ENCODE measurements at places on chromosomes 7 and 10.

DNA sequence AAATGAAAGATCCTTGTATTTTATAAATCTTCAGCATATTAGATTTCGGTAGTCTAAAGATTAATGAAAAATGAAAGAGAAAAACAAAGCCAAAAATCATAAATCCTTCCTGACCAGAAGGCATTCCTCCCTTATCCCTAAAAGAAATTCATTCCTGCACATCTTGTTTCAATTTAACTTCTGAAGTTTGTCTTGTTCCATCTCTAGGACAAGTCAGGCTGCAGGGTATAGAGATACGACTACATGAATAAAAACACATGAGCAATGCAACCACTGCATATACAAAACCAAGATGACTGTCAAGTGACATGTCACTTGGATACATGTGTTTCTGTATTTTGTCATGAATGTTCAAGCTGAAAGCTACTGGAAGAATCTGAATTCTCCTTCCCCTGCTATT, 214.9 kb downstream of the JAZF1 start:
- DNase-seq: no peak

GRCh38 chr7:102983602-102984001, 70.8 kb downstream of the LRRC17 start:
- no peak for DNase-seq

DNA sequence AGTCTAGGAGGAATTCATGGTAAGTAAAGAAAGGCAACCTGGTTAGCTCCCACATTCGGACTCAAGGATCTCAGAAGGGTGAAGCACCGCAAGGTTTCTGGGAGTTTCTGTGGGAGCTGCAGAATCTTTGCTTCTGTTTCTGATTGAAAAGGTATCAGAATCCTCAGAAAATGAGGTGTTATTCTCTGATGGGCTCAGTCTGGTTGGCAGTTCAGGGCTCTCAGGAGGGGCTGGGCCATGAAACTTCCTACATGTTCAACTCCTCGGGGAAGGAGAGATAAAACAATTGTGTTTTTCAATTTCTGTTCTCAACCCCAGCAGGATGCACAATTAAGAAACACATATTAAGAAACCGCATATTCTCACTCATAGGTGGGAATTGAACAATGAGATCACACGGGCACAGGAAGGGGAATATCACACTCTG, 9.1 kb downstream of the OR2A7 start:
- no peak for DNase-seq

DNA sequence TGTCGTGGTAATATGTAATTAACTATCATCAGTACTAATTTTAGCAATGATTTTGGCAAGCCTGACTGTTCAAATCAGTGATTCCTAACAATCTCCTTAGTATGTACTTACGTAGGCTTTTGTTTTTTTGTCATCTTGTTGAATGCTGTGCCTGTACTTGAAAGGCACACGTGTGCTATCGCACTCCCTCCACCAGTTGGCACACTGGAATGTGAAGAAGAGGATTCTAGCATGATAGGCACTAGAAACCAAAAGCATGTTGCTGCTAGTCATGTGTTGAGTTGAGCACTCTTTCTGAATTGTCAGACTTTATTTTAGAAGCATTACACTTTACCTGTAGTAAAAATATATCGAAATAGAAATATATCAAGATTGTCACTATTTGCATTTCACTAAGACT, 59.1 kb downstream of the TASOR2 start:
- no peak for DNase-seq

- DNase-seq: no peak
Measured at GRCh38 chr10:107442035-107442505, 277.6 kb upstream of the SORCS1 start.

DNA sequence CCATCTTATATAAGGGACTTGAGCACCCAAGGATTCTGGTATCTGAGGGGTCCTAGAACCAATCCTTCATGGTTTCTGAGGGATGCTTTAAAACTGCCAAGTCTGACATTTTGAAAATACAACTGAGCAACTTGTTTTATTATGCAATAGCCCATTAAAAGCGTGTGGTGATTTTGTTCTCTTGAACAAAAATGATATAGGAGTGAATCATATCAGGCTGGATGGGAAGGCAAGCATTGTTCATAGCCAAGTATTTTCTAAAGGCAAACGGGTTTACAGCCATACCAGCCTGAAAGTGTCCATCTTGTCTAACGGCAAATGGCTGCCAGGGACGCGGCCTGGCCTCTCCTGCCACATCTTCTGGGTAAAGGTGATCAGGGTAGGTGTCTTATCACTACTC, 23.4 kb downstream of the RPP38 start:
- DNase-seq: no peak

DNA sequence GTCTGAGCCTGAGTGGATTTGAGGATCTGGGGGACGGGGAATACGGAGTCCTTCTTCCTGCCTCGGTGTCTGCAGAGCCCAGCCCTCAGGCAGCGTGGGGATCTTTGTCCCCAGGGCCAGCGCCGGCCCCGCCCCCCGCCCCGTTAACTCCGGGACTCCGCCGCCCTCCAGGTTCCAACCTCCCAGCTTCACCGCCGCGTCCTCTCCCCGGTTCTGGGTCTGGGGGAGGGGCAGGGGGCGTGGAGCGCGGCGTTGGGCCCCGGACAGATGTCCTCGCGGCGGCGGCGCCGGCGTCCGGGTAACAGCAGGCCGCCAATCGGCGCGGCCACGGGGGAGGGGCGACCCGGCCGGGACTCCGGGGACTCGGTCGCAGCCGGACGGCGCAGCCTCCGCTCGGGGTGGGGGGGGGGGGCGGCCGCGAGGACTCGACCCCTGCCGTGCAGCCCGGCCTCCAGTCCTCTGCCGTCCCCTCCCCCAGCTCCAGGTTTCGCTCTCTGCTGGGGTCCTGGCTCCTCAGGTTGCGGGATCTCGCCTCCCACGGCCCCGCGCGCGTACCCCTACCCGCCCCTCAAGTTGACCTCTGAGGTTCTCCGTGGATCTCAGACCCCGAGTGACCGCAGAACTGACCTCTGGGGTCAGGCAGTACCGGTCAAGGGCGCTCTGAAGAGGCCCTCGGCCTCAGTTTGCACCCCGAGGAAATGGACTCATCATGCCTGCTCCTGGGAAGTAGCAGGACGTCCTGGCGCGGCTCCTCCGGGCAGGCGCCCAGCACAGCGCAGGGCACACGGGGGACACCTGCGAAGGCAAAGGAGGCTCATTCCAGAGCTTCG, 2.3 kb upstream of the ELFN1 start:
- DNase-seq: no peak

GRCh38 chr7:91720260-91720937, 160.1 kb downstream of the MTERF1 start:
- no peak for DNase-seq

- DNase-seq: no peak
Measured at GRCh38 chr7:23713285-23714149, 3.5 kb downstream of the STK31 start.

DNA sequence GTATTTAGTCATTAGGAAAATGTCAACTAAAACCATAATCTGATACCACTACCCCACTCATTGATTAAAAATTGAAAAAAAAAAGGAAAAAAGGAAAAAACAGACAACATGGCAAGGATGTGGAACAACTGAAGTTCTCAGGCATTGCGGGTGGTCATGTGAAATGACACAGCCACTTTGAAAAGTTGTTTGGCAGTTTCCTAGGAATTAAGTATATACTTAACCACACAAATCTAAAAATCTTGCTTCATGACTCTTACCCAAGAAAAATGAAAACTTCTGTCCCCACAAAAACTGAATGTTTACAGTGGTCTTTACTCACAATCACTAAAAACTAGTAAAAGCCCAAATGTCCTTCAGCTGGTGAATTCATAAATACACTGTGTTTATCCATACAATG, 254.5 kb downstream of the AHR start:
- no peak for DNase-seq

GRCh38 chr7:141559961-141560360, 8.8 kb downstream of the AGK start:
- no peak for DNase-seq

- no peak for DNase-seq
Measured at GRCh38 chr10:50279489-50279888, 28.2 kb upstream of the ASAH2 start.

DNA sequence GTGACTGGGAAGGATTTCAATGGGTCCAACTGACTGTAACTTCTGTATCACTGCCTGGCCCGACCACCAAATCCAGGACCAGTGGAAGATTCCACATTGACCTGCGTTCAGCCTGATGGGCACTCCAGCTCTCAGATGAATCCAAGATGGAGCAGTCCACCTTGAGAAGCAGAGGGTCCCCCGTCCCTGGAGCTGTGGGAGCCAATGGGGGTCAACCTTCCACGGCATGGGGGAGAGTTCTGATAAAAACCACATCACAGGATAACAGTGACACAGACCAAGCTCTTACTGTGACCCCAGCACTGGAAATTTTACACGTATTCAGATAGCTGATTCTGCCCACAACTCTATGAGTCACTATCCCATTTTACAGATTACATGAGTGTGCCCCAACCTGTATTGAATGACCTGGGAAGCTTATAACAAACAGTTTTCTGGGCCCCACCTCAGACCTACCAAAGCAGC, 11.2 kb downstream of the ZCCHC24 start:
- no peak for DNase-seq

Measured in GM18507 (cell line).